ENCODE measurements at places on chromosomes 3 and 15.

GRCh38 chr3:109687626-109688025, 350.3 kb upstream of the DPPA4 start:
- no peak for DNase-seq

GRCh38 chr15:42267286-42267685, 5.7 kb upstream of the GANC start:
- no peak for DNase-seq

- DNase-seq, result no peak
Observed at GRCh38 chr3:32120471-32120870, 14.1 kb downstream of the GPD1L start.

GRCh38 chr15:40302981-40303380, 4.8 kb downstream of the PLCB2 start:
- DNase-seq, result no peak

DNA sequence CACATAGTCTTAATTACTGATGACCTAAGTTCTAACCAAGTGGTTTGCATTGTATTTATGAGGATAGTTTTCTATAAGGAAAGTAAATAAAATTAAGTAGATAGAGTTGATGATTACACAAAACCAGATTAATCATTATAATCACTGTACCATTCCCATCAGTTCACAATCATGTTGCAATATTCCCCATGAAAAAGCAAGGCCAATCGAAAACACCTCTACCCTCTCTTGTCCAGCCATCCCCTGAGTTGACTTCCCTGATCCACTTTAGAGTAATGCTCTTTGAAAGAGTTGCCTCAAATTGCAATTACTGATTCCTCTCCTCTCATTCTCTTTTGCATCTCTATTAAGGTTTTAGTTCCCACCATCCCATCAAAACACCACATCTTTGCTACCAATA, 21.0 kb downstream of the BCHE start:
- no peak for DNase-seq

DNA sequence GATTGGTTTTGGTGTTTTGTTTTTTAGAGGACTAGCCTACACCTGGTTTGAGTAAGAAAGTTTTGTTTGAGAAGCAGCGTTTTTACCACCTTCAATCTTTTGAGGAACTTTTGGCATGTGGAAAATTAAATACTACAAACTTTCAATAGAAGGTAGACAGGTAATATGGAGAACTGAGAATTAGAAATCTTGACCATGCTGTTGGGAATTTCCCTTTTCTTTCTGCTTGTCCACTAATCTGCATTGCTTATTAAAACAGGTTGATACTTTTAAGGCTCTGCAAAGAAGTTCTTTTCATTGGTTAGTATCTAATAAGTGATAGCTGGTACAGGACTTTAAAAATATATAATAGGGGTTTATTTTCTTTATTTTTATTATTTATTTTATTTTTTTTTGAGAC, 31.9 kb downstream of the UBE2E1 start:
- no peak for DNase-seq

DNA sequence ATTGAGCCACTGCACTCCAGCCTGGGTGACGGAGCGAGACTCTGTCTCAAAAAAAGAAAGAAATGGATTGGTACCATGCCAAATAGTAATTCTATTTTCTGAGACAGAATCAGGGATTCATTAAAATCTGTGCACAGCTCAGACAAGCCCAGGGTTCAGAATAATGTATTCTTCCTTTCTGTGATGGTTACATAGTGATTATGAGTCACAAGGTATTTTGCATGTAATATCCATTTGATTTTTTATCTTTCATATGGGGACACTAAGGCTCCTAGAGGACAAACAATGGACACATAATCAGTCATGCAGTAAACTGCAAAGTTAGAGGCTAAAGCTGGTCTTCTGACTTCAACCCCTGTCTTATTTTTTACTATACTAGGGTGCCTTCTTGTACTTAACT, 156.8 kb upstream of the COL8A1 start:
- no peak for DNase-seq

DNA sequence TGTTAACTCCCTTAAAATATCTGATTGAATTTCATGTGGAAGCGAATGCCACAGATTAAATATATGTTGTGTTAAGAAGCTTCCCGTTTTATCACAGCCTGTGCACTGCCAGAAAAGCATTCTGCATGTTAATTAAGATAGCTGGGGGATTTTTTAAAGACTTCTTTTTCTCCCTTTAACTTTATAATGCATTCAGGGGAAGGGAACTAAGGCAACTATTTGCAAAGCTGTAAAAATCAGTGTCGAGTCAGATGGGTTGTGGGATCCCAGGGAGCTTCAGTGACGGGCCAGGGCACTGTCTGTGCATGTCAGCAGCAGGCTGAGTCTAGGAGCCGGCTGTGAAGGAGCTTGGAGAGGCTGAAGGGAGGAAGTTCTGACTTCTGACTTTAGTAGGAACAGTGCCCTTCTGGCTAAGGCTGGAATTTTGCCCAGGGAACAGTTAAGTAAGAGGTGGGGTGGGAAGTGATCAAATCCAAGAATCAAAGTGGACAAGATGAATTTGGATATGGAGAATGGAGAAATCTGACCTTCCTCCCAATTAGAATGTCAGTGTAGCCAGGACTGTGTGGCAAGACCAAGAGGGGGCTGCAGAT, 77.7 kb downstream of the ABHD5 start:
- DNase-seq, result no peak

GRCh38 chr3:197512691-197513571, 42.8 kb downstream of the BDH1 start:
- no peak for DNase-seq

- DNase-seq, result no peak
Observed at GRCh38 chr3:69094467-69095205, 9.9 kb downstream of the ARL6IP5 start.

- DNase-seq, result peak; percentile 90
Observed at GRCh38 chr3:61650276-61650675, 88.9 kb downstream of the PTPRG start.

DNA sequence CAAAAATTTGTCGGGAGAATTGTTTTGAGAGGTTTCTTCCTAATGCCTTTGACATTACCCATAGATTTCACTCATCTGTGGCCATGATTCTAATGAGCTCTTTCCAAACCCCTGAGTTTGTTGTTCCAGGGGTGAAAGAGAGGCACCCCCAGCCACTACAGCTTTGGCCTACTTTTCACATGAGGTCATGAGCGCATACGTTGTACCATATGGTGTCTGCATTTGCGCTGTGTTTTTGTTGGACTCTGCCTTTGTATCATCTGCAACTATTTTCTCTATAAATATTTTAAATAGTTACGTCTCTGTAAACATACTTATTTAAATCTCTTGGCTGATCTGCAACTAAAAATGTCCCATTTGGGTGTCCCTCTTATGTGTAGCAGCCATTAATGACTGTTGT, 107.9 kb downstream of the LRTM1 start:
- no peak for DNase-seq

GRCh38 chr15:60557191-60557618, 78.3 kb upstream of the ICE2 start:
- DNase-seq, result no peak

GRCh38 chr3:138578141-138578540, 15.9 kb downstream of the CEP70 start:
- no peak for DNase-seq

- DNase-seq, result no peak
Observed at GRCh38 chr15:58627701-58628100, 121.8 kb downstream of the ADAM10 start.

GRCh38 chr3:56876916-56877315, 75.2 kb upstream of the ARHGEF3 start:
- no peak for DNase-seq

GRCh38 chr3:156606729-156607128, 51.8 kb upstream of the SSR3 start:
- DNase-seq, result no peak

GRCh38 chr3:109944836-109945235, 607.5 kb upstream of the DPPA4 start:
- no peak for DNase-seq

GRCh38 chr3:108713816-108714215, 43.4 kb downstream of the RETNLB start:
- no peak for DNase-seq

- DNase-seq, result no peak
Observed at GRCh38 chr3:169541528-169541927, 122.0 kb downstream of the MECOM start.

DNA sequence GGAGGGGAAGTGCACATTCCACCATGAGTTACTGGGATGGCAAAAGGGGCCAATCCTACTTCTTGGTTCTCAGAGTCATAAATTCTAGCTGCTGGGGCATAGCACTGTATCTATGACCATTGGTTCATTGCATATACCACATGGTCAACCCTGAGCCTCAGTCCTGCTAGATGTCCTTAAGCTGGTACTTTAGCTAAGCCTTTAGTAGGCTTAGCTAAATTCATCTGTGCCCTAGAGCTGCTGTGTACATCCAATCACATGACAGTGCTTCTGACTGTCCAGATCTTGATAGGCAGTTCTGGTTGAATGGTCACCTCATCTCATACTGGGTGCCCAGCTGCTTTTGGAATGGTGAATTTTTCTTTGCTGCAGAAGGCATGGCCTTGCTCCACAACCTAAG, 8.2 kb downstream of the NDUFB4 start:
- DNase-seq, result no peak

DNA sequence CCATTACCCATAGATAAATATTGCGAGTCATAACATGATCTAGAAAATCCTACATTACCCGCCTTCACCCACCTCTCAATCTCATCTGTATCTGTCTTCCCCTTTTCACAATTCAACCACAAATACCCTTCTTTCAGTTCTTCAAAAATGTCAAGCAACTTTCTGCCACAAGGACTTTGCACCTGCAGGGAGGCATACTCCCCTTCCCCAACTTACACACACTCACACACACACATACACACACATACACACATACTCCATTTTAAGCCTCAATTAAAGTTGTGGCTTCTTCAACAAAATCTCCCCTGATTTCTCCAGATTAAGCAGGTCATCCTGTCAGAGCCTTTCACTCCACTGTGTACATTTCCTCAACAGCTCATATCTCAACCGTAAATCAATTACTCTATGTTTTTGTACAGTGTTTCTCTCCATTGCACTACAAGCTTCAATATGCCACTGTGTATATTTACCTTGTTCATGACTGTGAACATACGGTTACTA, 33.1 kb upstream of the CCDC50 start:
- DNase-seq, result no peak

GRCh38 chr3:43748179-43748578, 57.4 kb downstream of the ABHD5 start:
- no peak for DNase-seq

GRCh38 chr3:46163556-46164041, 44.5 kb downstream of the CCR1 start:
- no peak for DNase-seq

- no peak for DNase-seq
Observed at GRCh38 chr3:25400587-25400986, 27.5 kb upstream of the RARB start.

DNA sequence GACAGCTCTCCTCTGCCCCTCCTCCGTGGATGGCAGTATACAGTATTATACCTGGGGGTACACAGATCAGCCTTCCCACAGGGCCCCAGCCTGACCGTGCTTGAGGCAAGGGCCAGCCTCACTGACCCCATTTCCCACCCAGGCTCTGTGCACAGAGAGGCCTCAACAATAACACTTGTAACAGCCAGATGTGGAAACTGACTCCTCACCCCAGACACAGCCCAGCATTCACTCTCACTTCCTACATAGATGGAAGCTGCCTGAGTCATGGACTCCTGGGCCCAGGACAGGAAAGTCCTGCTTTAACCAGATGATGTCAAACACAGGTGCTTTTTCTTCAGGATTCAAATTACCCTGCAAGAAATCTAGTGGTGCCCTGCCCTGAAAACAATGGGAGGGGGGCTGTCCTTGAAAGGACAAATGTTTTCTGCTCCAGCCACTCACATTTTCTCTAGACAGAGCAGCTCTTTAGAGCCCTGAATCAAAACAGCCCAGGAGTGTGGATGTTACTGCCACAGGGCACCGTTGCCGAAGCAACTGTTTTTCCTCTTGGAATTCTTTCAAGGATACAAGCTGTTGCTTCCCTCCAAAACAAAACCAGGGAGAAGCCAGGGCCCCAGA, 16.4 kb downstream of the CCDC12 start:
- DNase-seq, result no peak

DNA sequence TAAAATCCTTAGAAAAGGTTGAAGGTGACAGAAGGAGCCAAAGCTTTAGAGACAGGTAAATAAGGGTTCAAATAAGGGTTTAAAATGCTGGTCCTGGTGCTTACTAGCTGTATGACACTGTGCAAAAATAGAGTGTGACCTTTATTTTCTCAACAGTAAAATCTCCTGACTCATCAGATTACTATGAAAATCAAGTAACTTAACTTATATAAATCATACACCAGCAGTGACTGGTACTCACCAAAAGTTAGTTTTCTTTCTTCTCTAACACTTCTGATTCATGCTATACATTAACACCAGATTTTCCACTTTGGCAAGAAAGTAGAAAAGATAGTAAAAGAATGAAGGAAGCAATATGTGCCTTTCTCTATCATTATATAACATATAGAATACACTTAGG, 205.9 kb upstream of the GBE1 start:
- no peak for DNase-seq

GRCh38 chr3:188338086-188338485, 184.1 kb downstream of the LPP start:
- DNase-seq, result no peak

DNA sequence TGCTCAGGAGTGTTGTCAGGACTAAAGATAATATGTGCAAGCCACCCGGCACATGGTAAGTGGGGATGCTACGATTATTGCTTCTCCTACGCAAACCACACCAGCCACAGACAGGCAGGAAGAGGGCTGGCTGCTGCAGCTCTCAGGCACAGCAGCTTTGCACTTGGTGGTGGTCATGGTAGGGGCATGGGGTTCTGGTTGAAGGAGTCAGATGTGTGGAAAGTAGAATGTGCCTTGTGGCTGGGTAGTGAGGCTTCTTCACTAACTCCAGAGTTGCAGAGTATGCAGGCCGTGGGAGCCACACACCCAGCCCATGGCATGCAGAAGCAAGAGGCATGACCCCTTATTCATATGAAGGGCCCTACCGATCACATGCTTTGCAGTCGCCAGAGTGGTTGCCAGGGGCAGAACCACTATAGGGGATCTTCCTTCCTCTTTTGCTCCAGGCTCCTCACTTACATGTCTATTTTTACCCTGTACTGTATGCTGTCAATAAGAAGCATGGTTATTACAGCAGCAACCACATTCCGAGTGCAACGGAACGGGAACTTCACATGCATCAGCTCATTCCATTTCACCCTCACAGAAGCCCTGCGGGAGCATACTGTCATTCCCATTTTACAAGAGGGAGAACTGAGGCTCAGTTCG, 59.2 kb upstream of the HERC1 start:
- DNase-seq, result no peak

- peak; percentile 16 for DNase-seq
Observed at GRCh38 chr15:100671858-100672543, 69.6 kb downstream of the ASB7 start.

GRCh38 chr3:190718671-190719070, 143.8 kb downstream of the GMNC start:
- peak; percentile 36 for DNase-seq

GRCh38 chr3:24829629-24830229, 335.1 kb upstream of the THRB start:
- DNase-seq, result no peak

- no peak for DNase-seq
Observed at GRCh38 chr3:177437513-177438337, 240.4 kb upstream of the TBL1XR1 start.

- DNase-seq, result no peak
Observed at GRCh38 chr3:112980080-112980479, 5.2 kb upstream of the CD200R1 start.

All from BJ (cell line).